Brain pericyte (primary cell): ENCODE measurements at places on chromosomes 12 and 14.
A peak's percentile ranks its signal among the peaks of the same experiment; 100 is the strongest.

DNA sequence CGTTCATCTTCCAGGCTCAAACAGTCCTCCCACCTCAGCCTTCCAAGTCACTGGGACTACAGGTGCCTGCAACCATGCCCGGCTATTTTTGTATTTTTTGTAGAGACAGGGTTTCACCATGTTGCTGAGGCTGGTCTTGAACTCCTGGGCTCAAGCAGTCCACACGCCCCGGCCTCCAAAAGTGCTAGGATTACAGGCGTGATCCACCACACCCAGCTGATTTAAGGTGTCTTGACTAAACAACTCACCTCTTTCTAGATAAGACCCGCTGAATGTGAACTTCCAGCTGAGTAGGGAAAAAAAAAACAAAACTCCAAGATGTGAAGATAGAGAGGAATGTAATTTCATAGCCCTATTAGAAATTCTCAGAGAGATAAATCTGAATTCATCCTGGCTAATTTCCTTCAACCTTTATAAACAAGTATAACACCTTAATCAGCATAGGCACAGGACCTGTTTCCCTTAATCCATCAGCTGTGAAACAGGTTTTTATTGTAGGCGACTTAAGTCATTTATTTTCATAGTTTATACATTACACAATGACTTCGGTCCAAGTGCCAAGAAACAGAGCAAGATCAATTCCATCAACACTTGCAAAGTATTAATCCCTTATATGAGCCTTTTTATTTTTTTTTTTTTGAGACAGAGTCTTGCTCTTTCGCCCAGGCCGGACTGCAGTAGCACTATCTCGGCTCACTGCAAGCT, 51.5 kb downstream of the HCAR2 start:
- DNase-seq: no peak

- DNase-seq: no peak
Observed at GRCh38 chr12:52380271-52380694, 5.2 kb downstream of the KRT84 start.

GRCh38 chr14:97554597-97554996, 757.4 kb downstream of the VRK1 start:
- DNase-seq: no peak

DNA sequence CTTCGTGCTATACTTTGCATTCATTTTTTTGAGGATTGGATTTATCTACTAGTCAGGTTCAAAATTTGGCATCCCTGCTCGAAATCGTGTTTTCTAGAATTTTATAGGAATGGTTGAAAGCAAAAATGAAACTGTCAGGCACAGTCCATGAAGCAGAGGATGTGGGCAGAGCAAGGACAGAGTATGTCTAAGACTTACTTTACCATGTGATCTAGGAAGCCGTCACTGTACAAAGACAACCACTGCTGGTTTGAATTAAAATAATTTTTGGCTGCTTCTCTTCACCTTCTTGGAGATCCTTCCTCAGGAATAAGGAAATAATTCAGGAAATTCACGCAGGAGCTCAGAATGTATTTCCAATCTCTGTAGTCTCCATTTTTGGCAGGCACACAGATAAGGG, 31.6 kb upstream of the SGPP1 start:
- DNase-seq: no peak

DNA sequence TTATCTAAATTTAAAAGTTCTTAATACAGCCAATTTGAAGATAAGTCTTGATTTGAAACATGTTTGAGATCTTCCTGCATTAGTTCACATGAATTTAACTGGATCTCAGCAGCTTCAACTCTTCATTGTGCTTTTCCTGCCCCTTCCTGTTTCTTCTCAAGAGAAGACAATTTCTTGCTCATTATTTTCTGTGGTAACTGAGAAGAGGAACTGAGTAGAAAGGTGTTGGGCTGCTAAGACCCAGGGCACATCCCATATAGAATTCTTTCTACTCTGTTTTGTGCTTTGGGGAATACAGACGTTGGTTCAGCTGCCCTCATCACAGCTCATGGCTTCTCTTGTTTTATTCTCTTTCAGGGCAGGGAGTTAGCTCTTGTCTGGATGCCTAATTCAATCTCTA, 110.2 kb downstream of the SNAPC1 start:
- DNase-seq: no peak

DNA sequence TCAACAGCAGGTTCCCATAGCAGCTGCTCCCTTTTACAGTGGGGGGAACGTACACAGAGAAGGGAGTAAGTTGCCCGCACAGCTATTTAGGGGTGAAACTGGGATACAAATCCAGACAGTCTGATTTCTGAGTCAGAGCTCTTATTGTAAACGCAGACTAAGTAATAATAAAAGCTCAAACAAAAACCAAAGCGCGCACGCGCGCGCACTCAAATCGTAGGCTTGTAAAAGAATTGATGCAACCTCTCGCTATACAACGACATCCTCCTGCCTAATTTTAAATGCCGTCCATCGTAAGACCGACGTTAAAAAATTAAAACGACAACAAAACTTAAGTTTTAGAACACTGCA, 747 bp upstream of the DACT1 start:
- peak; percentile 22 for DNase-seq

GRCh38 chr14:41608681-41609390, 2.2 kb downstream of the LRFN5 start:
- DNase-seq: no peak

DNA sequence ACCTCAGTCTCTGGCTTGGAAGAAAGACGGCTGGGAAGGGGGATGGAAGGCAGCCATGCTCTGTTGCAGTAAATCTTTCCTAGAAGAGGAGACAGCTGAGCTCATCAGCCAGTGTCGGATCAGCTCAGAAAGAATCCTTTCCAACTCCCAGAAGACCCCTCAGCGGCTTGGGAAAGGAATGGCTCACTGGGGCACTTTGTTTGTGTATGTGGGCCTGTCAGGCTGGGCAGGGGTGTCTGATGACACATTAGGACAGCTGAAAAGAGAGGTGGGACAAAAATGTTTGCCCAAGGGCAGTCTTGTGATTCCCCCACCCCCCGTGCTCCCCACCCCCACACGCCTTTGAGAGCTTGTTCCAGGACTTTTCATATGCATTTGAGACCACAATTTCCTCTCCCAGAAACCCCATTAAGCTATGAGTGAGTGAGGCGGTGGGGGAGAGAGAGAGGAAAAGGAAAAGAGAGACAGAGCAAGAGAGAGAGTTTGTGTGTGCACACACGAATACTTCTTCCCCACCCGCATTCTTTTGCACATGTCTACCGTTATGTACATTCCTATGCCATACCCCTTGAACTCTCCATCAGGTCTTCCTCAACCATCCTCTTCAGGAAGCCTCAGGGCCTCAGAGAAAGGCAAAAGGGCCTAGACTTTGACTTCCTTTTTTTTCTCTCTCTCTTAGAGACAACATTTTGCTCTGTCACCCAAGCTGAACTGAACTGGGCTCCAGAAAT, 198.9 kb downstream of the ZFP36L1 start:
- DNase-seq: no peak

GRCh38 chr12:11769723-11770514, 120.4 kb downstream of the ETV6 start:
- no peak for DNase-seq

- no peak for DNase-seq
Observed at GRCh38 chr12:40238266-40238902, 13.6 kb downstream of the LRRK2 start.

- DNase-seq: no peak
Observed at GRCh38 chr12:104896146-104896545, 61.9 kb downstream of the SLC41A2 start.

DNA sequence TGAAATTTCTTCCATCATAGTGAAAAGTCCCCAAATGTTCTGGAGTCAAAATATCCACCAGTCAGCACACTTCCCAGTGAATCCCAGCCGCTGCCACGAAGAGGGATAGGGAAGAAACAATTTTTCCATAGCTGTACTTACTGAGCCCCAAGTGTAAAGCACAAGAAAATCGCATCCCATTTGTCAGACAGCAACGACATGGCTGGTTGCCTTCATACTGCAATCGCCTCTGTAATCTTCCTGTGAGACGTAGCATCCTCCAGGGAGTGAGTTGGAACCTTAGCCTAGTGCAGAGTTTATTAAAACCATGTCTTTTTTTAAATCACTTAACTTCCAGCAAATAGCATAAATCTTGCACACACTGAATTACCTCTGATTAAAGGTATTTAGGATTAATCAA, 56.8 kb downstream of the GNG2 start:
- DNase-seq: no peak

DNA sequence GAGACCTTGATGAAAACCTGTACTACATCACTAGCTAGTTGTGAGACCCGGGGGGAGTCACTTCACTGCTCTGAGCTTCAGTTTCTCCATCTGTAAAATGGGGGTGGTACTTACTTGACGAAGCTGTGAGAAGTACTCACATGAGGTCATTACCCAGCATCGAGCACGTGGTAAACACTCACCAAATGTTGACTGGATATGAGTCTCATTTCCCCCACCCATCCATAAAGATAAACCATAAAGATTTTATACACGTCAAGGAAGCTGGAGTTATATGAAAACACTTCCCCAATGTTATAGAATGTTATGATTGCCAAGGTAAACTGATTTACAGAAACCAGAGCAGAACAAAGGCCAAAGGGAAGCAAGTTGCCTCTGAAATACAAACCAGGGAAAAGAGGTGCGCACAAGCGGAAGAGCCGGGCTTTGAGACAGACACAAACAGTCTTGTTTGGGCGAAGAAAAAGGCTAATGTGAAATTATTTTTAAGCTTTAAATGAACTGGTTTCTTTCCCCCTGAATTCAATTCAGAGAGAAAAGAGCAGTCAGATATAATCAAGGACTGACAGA, 536.8 kb downstream of the MED13L start:
- DNase-seq: no peak

DNA sequence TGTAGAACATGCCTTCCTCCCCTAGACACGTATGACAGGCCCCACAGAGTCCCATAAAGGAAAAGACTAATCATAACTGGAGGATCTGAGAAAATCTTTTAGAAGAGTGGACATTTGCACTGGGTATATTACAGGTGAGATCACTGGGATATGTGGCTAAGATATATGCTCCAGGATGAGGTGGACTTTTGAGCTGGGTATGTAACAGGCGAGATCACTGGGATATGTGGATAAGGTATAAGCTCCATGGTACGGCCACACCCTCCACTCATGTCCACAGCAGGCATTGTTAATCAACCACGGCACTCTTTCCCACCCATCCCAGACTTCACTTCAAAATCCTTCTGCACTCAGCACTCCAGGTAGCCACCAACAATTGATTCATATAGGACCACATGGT, 34.1 kb downstream of the CLMN start:
- DNase-seq: no peak

DNA sequence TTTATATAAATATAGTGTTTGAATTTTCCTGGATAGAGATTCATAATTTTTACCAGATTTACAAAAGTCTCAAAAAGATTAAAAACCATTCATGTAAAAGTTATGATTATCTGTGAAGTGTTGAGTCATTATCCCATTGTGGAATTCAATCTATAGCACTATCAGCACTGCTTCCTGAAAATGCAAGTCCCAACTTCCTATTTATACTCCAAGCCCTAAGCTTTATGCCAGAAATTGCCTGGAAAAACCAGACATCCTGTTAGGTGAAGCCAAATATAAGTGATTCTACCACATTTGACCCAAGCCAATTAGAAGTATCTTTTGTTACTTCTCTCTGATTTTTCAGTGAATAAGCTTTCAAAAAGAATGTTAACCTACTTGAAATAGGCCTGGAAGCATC, 129.1 kb downstream of the GPR135 start:
- no peak for DNase-seq

DNA sequence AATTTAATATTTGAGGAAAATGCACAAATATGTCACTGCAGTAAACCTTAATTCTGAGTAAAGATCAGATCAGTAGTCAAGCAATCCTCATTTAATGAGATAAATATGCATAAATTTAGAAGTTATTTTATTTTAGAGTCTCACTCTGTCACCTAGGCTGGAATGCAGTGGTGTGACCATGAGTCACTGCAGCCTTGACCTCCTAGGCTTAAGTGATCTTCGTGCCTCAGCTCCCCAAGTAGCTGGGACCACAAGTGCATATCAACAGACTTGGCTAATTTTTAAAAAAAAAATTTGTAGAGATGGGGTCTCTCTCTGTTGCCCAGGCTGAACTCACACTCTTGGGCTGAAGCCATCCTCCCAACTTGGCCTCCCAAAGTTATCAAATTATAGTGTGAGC, 41.3 kb downstream of the LMO3 start:
- no peak for DNase-seq

- DNase-seq: no peak
Observed at GRCh38 chr14:103731481-103731880, 15.9 kb downstream of the ZFYVE21 start.

- DNase-seq: no peak
Observed at GRCh38 chr12:88522961-88523360, 57.3 kb downstream of the KITLG start.

DNA sequence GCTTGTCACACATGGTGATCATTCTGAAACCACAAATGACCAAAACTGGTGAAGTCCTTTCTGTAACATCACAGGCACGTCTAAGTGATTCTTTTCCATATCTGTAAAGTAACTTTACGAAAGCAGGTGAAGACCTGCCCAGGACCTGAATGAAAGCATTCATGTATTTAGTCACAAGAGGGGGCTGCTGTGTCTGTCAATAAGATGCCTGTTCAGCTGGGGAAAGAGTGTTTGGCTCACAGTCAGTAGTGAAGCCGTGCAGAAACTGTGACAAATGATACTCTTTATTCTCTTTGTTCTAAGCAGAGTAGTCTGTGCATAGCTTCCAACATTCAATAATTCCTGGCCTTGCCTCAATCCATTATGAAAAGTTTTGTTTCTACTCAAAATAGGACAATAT, 373.5 kb upstream of the OR4E1 start:
- DNase-seq: no peak

GRCh38 chr12:56189918-56190694, 823 bp upstream of the SMARCC2 start:
- DNase-seq: peak; percentile 63

DNA sequence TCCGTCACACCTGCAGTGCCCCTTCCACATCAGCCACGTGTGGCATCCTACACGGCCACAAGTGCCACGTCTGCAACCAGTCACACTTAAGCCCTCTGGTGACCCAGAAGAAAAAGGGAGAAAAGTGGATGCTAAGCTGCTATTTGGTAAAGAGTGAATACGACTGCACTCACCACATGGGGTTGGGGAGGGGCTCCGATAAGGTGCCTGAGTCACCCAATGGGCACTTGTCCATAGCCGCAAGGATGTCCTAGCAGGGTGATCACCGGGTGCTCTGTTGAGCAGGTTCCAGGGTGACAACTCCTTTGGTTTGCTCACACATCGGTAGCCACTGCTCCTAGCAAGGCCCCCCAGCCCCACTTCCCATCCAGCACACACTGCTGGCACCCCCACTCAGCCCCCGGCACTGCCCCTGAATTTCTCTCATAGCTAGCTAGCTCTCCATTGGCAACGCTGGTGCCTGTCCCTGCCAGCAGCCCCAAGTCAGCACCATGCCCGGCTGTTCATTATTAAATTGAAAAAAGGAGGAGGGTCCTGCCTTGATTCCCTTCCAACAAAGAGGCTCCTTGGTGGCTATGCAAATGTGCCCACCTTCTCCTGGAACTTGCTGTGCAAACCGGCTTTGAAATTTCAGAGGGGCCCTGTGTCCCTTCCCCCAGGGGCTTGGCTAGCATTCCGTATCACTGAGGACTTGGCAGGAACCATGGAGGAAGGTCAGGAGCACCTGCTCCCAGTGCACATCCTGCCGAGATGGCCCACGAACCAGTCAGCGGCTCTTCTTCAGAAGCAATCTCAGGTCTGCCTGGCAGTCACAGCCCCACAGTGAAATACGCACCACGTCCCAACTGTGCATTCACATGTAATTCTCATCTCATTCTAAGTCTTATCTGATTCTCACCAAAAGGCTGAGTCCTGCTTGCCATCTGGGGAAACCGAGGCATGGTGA, 227.7 kb upstream of the DIO3 start:
- DNase-seq: no peak

- no peak for DNase-seq
Observed at GRCh38 chr12:14767617-14768016, 35.7 kb downstream of the WBP11 start.
